Suprapubic skin (tissue), 4 donors: ENCODE measurements at places on chromosomes 3 and 15. TPM values are rescaled to one million over a fixed set of nuclear protein-coding genes. Genes with fewer than 3 reads are reported as not detected.

The GCSAM gene
- 1.3 TPM for total RNA-seq

The TM6SF1 gene
- total RNA-seq = 1.6 TPM

The PAK6 gene
- 145 TPM for total RNA-seq

The PCSK6 gene
- 24.5 TPM for total RNA-seq

The SERPINI1 gene
- 3.0 TPM for total RNA-seq

The ZNF197 gene
- 10.2 TPM for total RNA-seq

The PLXND1 gene
- total RNA-seq = 51.0 TPM

The NEIL1 gene
- total RNA-seq = 44.3 TPM

The ECE2 gene
- total RNA-seq = not detected

The INSYN1 gene
- total RNA-seq = 38.7 TPM

The FOXL2NB gene
- total RNA-seq = not detected

The PDCD10 gene
- 49.9 TPM for total RNA-seq

The FBXO40 gene
- total RNA-seq = not detected

The RASGRP1 gene
- 14.4 TPM for total RNA-seq

The KCNAB1 gene
- total RNA-seq = 0.42 TPM

The ZPLD1 gene
- 0.38 TPM for total RNA-seq

DNA sequence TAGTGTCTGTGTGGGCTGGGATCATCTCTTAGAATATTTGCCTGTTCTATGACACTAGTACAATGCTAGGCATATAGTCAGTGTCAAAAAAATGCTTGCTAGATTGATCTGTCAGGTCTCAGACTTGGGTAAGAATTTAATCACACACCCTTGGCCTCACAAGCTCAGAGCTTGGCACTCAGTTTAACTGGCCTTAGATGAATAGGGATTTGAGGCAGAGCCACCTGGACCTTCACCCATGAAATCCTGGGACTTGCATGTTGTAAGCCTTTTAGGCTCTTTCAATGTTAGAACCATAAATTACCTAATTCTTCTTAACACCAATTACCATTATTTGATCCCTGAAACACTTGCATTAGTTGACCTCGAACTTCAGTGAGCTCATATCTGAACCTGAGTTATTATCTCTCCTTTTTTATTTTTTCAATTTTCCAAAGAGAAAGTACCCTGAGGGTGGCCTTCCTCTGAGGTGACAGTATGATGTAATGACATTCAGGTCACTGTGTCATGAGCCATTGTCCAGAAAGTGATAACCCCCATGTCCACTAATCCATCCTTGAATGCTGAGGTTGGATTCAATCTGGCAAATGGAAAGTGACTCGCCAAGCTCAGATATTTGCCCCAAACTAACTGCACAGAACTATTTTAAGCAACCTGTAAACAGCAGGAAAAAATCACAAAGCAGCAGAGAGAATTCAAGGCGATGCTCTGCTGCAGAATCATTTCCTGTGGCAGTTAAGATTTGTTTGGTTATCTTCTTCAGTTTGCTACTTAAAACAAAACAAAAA is 615.2 kb upstream of the NR2F2 start:
- no peak overlapping the region for H3K4me3 ChIP-seq
- no peak for DNase-seq
- H3K27me3 ChIP-seq = no peaks in the 10 kb centered on the region
- no peaks in the 10 kb centered on the region for H3K36me3 ChIP-seq

DNA sequence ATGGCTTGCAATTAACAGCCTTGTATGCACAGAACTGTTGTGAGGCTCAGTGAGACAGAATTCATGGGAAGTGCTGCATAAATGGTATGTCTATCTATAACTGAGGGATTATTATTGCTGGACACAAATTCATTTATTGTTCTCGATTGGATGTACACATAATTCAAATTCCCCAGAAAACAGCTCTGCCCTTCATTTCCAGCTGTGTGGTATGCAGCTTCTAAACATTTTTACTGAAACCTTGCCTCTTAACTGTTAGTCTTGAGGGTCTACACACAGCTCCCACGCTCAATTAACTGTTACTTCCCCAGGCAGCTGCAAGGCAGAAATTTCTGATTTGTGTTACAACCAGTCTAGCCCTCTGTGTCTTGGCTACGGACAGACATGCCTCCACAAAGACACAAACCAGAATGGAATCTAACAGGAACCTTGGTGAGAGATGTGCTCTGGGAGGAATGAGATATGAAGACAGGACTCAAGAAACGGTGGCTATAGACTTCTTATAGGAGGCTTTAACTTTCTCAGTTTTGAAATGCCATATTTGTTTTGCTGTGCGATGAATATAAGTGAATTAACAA is 139.7 kb upstream of the TBL1XR1 start:
- H3K4me1 ChIP-seq = peaks cover 43% of the 10 kb centered on the region
- DNase-seq = no peak
- H3K27ac ChIP-seq = no peak overlapping the region
- H3K27me3 ChIP-seq = no peaks in the 10 kb centered on the region

DNA sequence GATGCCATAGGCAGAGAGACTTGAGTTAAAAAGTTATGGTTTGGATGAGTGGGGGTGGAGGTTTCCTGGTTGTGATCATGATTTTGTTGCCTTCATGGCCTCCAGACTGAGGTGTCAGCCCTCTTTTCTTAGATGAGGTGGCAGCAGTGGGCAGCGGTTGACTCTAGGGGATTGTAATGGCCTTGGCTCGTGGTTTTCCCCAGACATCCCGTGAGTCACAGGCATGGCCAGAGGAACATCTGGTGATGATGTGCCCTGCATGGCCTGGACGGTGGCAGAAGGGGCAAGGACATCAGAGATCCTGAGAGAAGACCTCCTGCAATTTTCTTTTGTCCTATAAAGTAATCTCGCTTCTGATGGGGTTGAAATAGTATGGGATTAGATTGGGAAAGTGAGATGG is 12.4 kb downstream of the RETNLB start:
- H3K4me1 ChIP-seq = no peaks in the 10 kb centered on the region
- no peak overlapping the region for H3K4me3 ChIP-seq
- no peaks in the 10 kb centered on the region for H3K36me3 ChIP-seq
- DNase-seq = no peak
- H3K27ac ChIP-seq = no peak overlapping the region
- no peaks in the 10 kb centered on the region for H3K27me3 ChIP-seq

GRCh38 chr3:107704477-107704876 is 181.7 kb downstream of the BBX start:
- no peaks in the 10 kb centered on the region for H3K27me3 ChIP-seq
- H3K4me1 ChIP-seq = no peaks in the 10 kb centered on the region
- H3K36me3 ChIP-seq = no peaks in the 10 kb centered on the region

DNA sequence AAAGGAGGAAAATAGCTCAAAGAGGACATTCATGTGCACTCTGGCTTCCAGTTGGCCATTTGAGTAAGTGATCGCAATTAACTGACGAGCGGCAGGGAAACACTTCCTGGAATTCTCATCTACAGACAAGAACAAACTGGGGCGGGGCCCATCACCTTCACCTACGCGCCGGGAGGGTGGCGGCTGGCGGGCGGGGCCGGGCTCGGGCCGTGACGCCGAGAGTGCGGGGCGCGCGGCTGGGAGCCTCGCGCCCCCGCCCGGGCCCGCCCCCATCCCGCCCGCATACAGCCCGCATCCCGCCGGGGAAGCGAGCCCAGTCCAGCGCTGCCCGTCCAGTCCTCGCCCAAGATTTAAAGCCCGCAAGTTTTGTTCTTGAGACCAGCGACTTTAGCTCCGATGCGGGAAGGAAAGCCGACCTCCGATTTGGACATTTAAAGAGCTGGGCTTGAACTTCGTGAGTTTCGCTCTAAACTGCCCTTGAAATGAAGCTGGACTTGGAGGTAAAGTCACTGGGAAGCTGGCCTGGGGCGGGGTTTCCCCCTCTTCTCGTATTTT is at the start of gene B3GNT5:
Gene B3GNT5, plus strand, starts transcription at position 281 of the 555 bp plus-strand sequence. CDS start 16,546 bp downstream, outside the sequence.
- H3K4me3 ChIP-seq = peak within 1 kb of the TSS; percentile 97
- H3K27me3 ChIP-seq = no peaks in the 10 kb centered on the region
- peak within 1 kb of the TSS; percentile 97 for H3K27ac ChIP-seq
- H3K4me1 ChIP-seq = peaks cover 20% of the 10 kb centered on the region
- no peaks in the 10 kb centered on the region for H3K36me3 ChIP-seq

- DNase-seq = no peak
- no peak overlapping the region for H3K4me3 ChIP-seq
- peaks cover 9% of the 10 kb centered on the region for H3K4me1 ChIP-seq
- H3K36me3 ChIP-seq = no peaks in the 10 kb centered on the region
- H3K27ac ChIP-seq = peak overlapping the region; percentile 53
These were observed 53.5 kb downstream of the DTWD1 start for GRCh38 chr15:49674370-49674769.

DNA sequence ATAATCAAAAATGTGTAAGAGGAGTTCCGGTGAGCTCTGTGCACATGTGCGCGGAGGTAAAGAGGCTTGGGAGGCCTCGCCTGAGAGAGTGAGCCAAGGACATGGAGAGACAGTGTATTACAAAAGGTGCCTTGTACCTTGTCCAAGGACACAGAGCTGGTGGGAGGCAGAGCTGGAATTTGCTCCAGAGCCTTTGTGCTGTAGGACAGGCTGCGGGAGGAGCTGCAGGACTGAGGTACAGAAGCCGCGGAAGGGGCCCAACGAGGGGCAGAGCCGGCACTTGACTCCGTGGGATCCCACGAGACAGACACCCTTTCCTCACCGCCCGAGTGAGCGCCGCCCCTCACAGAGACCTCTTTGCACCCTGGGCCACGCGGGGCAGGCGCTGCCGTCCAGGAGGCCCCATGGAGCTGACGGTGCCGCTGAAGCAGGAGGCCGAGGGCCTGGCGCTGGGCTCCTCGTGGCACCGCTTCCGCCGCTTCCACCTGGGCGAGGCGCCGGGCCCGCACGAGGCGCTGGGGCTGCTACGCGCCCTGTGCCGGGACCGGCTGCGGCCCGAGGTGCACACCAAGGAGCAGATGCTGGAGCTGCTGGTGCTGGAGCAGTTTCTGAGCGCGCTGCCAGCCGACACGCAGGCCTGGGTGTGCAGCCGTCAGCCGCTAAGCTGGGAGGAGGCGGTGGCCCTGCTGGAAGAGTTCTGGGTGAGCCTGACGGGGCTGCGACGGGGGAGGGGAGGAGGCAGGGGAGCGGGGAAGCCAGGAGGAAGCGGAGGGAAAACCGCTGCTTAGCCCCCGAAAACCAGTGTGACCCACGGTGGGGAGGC is 68.7 kb downstream of the SLTM start:
- peak overlapping the region; percentile 27 for H3K27ac ChIP-seq
- H3K4me1 ChIP-seq = peaks cover 10% of the 10 kb centered on the region
- DNase-seq = no peak
- no peaks in the 10 kb centered on the region for H3K36me3 ChIP-seq
- no peaks in the 10 kb centered on the region for H3K27me3 ChIP-seq

DNA sequence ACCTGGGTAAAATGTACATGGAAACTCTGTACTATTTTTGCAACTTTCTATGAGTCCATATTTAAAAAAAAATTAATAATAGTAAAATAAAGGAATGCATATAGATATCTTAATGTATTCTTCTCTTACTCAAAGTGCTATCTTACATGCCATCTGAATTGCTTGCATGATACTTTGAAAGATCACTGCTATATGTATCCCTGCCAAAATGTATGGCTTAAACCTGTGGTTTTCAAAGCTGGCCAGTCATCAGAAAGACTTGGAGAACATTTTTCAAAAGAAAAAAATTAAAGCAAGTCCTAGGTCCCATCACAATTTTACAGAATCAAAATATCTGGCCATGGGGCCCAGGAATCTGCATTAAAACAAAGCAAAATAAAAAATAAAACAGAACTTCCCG is 262.1 kb downstream of the LPP start:
- H3K27ac ChIP-seq = no peak overlapping the region
- no peaks in the 10 kb centered on the region for H3K27me3 ChIP-seq
- no peak for DNase-seq
- peaks cover 3% of the 10 kb centered on the region for H3K4me1 ChIP-seq
- no peaks in the 10 kb centered on the region for H3K36me3 ChIP-seq
- no peak overlapping the region for H3K4me3 ChIP-seq

GRCh38 chr15:51077221-51078153 is 17.2 kb downstream of the TNFAIP8L3 start:
- DNase-seq = no peak
- H3K27me3 ChIP-seq = no peaks in the 10 kb centered on the region
- H3K4me3 ChIP-seq = peak overlapping the region; percentile 17
- peaks cover 14% of the 10 kb centered on the region for H3K4me1 ChIP-seq

GRCh38 chr3:13516760-13517135 is 32.2 kb upstream of the FBLN2 start:
- peaks cover 67% of the 10 kb centered on the region for H3K4me1 ChIP-seq
- H3K27ac ChIP-seq = peak overlapping the region; percentile 87
- no peaks in the 10 kb centered on the region for H3K27me3 ChIP-seq
- H3K4me3 ChIP-seq = no peak overlapping the region
- DNase-seq = no peak

DNA sequence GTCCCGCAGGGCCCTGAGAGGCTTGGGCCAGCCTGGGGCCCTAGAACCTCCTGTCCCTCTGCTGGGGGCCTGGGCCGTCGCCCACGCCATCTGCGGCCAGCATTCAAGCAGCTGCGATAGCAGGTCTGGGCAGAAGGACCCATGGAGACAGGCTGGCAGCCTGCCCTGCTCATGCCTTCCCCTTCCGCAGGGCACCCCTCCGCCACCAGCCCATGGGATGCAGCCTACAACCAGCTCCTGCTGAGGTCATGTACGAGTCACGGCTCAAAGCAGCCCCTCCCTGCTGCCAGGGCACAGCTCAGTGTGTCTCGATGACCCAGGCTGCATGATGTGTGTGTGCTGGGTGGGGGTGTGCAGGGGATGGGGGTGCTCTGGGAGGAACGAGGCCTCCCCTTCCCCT is 27.8 kb downstream of the DUSP7 start:
- no peak overlapping the region for H3K4me3 ChIP-seq
- peaks cover 32% of the 10 kb centered on the region for H3K4me1 ChIP-seq
- H3K27me3 ChIP-seq = no peaks in the 10 kb centered on the region
- DNase-seq = no peak
- no peak overlapping the region for H3K27ac ChIP-seq
- no peaks in the 10 kb centered on the region for H3K36me3 ChIP-seq

DNA sequence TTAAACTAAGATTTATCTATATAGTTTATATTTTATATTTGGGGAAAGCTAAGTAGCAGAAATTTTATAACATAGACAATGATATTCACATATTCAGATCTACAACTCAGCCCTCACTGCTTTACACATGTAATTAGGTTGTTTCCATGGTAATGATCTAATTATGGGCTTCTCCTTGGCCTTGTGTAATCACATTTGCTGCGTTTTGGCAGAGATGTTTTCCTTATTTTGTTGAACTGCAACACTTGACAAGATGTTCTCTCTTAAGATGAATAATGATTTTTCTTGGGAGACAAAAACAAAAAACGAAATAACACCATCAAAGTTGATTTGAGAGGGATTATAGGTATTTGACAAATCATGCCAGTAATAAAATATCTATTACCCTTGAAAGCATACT is 635.6 kb upstream of the TBL1XR1 start:
- no peak overlapping the region for H3K4me3 ChIP-seq
- DNase-seq = no peak
- no peaks in the 10 kb centered on the region for H3K27me3 ChIP-seq
- peaks cover 29% of the 10 kb centered on the region for H3K4me1 ChIP-seq
- H3K27ac ChIP-seq = no peak overlapping the region
- no peaks in the 10 kb centered on the region for H3K36me3 ChIP-seq
